ENCODE measurements at places on chromosomes 12 and 14. TPM values are rescaled to one million over a fixed set of nuclear protein-coding genes. Genes with fewer than 3 reads are reported as not detected.

- no peak for DNase-seq
Measured at GRCh38 chr14:37595809-37596621, 586 bp downstream of the TTC6 start.

GRCh38 chr12:53010955-53011354, 4.7 kb downstream of the EIF4B start:
- DNase-seq = no peak

DAO gene
- total RNA-seq = not detected

DNA sequence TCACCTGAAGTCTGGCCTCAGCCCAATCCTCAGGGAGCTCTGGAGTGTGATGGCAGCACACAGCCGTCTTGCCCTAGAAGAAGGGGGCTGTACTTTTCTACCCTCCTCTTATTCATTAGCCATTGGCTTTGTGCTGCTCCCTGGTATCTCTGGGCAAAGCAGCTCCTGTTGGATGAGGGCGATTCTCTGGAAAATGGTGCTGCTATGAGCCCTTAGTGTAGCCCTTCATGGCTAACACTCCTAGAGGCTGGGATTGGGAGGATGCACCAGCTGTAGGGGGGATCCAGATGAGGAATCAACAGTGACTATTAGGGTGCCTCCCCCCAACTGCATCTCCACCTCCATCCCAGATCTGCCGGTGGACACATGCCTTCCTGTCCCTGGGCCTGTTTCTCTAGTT, 32.6 kb downstream of the RPH3A start:
- no peak for DNase-seq

DNA sequence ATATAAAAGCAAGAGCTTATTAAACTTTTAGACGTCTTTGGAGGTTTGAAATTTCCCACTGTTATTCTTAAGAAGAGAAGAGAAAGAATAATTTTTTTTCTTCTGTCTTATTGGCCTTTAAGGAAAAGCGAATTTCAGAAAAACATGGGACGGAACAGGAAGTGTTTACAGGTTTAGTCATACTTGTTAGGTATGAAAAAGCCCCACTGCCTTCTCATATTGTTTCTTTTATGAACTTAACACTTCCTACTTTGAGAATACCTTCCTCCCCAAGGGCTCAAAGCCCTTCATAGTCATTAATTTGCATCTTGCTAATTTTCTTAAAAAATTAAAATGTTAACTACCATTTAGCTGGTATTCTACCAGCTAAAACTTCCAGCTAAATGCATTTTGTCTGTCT, 82.0 kb downstream of the ETV6 start:
- DNase-seq = no peak

C12orf50 gene
- 0.58 TPM for total RNA-seq
